ENCODE measurements at places on chromosomes 5 and 9.

GRCh38 chr5:118789366-118789765, 199.0 kb downstream of the DTWD2 start:
- no peak for ATAC-seq

DNA sequence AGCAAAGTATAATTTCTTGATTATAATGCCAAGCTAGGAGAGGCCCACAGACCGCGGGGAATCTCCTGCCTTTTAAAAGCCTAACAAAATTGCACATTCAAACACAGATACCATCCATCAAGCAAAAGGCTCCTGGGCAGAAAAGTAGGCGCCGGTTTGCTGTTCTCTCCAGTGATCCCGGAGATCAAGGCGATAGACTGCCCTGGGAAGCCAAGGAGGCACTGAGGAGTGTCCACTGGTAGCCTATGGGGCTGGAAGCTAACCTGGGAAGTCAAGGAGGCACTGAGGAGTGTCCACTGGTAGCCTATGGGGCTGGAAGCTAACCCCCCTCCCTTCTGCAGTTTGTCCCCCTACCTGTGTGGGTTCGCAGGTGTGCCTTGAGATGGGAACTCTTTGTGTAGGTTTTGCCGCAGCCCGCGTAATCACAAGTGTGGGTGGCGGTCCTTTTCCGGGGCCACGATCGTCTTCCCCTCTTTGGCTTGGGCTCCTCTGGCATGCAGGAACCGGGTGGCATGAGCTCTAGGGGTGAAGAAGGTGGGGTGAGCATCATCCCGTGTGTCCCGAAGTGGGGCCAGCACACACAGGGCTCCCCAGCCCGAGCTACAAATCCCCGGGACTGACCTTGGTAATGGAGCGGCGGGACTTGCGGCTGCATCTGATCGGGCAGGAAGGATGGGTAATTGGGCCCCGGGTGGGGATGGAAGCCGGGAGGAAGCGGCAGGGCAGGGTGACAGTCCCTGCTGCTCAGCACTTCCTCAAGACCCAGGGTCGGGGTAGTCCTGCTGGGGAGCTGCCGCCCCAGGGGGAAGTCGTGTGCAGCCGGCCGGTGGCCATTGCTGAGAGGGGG, 2.7 kb downstream of the KLF4 start:
- no peak for ATAC-seq

GRCh38 chr5:76404223-76405211, 1.4 kb downstream of the IQGAP2 start:
- peak; percentile 46 for ATAC-seq

GRCh38 chr5:170151097-170151831, 45.6 kb downstream of the FOXI1 start:
- no peak for ATAC-seq

- ATAC-seq = no peak
Measured at GRCh38 chr5:137791387-137791786, 37.2 kb upstream of the HNRNPA0 start.

- ATAC-seq = no peak
Measured at GRCh38 chr5:18305288-18305924, 671.1 kb downstream of the TAF11L14 start.

- ATAC-seq = no peak
Measured at GRCh38 chr9:104177003-104177611, 83.0 kb downstream of the SMC2 start.

DNA sequence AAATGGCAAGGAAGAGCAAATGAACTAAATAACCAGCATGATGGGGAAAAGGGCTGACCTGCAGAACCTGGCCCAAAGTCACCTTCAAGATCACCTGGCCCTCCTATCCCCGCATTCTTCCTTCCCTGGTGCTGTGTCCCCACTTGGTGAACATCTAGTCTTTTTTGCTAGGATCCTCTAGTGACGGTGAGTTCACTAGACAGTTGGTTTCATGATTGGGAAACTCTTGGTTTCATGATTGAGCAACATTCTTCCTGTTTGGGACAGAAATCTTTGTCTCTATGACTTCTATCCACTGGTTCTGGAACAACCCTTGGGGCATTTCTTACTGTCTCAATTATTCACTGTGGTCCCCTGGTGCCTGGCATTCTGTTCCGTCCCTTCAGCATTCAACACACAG, 50.2 kb upstream of the DAB2IP start:
- no peak for ATAC-seq

GRCh38 chr9:35042081-35042604, 30.3 kb downstream of the VCP start:
- no peak for ATAC-seq

DNA sequence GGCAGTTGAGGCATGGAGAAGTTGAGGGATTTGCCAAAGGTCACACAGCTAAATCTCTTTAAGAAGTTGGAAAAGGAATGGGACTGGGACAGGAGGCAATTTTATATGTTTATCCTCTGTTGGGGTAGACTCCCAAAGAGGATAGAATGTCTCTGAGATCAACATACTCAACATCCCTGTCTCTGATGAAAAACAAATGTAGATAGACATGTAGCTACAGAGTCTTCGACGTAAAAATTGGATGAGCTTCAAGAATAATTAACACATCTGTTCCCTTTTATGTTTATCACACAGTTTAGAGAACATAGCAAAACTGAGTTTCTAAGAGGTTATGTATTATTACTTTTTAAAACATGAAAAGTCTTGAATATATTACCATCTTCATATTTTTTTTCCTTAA, 204.6 kb upstream of the CD180 start:
- ATAC-seq = no peak

GRCh38 chr9:128937310-128938165, 9.9 kb downstream of the DOLK start:
- no peak for ATAC-seq

DNA sequence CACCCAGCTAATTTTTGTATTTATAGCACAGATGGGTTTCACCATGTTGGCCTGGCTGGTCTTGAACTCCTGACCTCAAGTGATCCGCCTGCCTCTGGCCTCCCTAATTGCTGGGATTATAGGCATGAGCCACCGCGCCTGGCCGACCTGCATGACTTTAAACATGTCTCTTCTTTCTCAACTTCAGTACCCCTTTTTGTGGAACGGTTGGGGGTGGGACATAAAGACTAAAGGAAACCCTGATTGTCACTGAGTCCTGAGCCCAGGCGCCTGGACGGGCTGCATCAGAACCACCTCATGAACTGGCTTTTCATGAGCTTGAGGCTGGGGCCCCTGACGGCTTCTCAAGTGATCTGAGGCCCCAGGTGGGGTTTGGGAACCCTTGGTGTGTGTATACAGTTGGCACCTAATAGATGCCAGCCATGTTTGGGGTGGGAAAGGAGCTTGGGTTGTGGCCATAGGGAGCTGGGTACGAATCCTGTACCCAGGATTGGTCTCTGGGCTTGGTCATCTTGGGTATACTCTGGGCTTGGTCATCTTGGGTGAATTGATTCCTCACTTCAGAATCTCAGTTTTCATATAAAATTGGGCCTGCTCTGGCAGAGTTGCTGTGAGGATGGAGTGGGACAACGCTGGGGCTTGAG, 2.2 kb downstream of the GRK6 start:
- no peak for ATAC-seq

GRCh38 chr5:82058710-82059109, 86.9 kb downstream of the ATG10 start:
- ATAC-seq = no peak

DNA sequence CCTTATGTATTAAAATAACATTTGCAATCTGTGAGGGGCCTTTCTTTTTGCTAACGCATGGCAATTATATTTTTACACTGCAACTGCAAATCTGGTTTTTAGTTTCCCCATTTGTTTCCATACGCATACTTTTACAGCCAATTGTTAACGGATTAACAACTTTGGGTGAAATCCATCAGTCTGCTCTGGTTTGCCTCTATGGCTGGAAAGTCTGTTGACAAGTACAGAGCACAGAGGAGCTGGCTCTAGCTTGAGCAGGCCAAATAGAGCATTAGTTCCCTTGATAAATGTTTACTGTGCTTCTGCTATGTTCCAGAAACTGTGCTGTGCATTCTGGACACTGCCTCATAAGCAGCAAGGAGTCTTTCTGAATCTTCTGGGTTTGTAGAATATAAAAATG, 400.4 kb upstream of the KIF2A start:
- ATAC-seq = no peak

- no peak for ATAC-seq
Measured at GRCh38 chr5:115778417-115778816, 38.0 kb downstream of the CDO1 start.

DNA sequence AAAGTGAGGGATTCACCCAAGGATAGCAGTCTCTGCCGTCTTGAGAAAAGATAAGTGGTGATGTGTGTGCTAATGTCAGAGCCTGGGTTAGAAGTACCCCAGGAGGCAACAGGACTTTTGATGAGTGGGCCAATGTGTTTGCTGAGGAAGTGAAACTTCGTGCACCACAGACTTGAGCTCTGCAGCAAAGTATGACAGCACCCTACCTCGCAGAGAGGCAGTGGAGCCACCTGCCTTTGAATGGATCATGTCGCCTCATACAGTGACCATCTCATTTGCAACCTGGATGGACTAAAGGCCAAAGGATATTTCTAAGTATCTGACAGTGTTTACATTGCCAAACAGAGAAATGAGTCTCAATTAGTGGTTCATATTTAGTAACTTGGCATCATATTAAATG, 593.9 kb upstream of the GRAMD2B start:
- no peak for ATAC-seq

GRCh38 chr9:5617749-5618148, 11.2 kb upstream of the RIC1 start:
- ATAC-seq = peak; percentile 86

- ATAC-seq = no peak
Measured at GRCh38 chr9:81234924-81235610, 454.3 kb downstream of the TLE1 start.

GRCh38 chr5:132841305-132841704, 10.9 kb upstream of the SHROOM1 start:
- no peak for ATAC-seq

DNA sequence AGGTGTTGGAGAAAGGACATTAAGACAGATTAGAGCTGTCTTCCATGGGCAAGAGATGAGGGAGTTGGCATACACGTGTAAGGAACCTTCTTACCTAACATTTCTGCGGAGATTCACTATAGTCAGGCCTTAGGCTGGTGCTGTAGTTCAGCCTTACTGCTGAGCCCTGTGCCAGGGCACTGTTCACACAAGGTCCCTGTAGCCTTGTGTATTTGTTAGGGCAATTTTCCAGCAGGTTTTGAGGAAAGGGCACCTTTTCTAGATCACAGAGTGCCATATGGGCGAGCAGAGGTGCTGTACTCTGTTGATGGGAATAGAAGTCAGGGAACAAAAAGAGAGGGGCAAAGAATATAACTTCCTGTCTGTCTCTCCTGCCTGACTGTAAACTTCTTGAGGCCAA, 15.6 kb downstream of the PALM2AKAP2 start:
- ATAC-seq = no peak

GRCh38 chr5:13771011-13771571, 173.4 kb downstream of the DNAH5 start:
- no peak for ATAC-seq

- no peak for ATAC-seq
Measured at GRCh38 chr5:9479990-9480389, 65.9 kb downstream of the SEMA5A start.

DNA sequence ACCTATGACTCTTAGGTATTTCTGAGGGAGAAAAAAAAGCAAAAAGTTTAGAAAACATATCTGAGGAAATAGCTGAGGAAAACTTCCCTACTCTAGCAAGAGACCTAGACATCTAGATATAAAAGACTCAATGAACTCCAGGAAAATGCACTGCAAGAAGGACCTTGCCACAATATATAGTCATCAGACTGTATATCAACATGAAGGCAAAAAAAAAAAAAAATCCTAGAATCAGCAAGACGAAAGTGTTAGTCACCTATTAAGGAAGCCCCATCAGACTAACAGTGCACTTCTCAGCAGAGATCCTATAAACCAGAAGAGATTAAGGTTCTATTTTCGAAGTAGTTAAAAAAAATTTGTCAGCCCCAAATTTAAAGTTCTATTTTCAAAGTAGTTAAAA, 166.2 kb downstream of the TMEM38B start:
- no peak for ATAC-seq

Data from activated CD4-positive, CD25-positive, alpha-beta regulatory T cell treated with anti-CD3 and anti-CD28 coated beads, Interleukin-2, amount 50 U/mL, for 24 hours (primary cell).